GM04504 (cell line): ENCODE measurements at places on chromosomes 3 and 15.

DNA sequence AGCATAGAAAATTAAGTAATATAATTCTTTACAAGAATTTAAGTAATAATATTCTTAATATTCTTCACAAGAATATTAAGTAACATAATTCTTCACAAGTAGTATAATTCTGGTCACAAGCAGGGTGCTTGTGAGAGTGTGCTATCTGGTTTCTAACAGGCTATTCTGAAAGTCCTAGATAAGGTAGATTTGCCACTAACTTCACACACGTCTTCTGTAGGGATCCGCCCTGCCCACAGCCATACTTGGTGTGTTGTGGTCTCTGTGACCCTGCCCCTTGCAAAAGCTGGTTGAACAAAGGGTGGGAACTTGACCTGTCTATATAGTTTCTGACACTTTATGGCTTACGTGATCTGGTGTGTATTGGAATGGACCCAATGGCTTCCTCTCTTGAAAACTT lies 253.4 kb upstream of the MDFIC2 start:
- DNase-seq, result no peak

GRCh38 chr15:89905846-89906378 lies 6.8 kb downstream of the ARPIN start:
- no peak for DNase-seq

- no peak for DNase-seq
These were observed 166.6 kb downstream of the TPRG1 start for GRCh38 chr3:189338366-189338765.

DNA sequence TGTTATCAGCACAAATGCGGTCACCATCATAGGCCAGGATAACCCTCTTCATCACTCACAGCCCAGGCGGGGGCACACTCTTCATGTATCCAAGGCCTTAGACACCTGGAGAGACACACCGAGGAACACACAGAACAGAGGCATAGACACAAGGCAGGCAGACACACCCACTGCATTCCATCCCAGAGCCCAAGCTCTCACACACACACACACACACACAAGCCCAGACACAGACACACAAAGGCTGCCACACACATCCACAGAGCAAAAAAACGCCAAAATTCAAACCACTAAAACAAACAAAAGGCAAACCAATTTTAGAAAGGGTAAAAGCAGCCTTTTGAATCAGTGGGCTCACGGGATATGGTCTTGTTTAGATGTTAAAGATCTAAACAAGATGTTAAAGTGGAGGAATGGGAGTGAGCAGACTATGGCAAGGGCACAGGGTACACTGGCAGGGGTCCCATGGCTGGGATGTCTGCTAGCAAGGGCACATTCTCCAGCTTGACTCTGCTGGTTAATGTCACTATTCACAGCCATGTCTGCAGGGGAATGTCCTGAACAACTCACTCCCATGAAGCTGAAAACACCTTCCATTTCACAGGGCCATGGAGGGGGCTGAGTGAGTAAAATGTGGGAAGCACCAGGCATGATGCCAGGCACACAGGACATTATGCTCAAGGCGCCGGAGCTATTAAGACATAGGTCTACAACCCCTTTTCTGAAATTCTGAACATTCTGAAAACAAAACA lies 14.9 kb upstream of the CRABP1 start:
- DNase-seq, result no peak

GRCh38 chr15:22915866-22916515 lies 64.2 kb downstream of the CYFIP1 start:
- no peak for DNase-seq

GRCh38 chr3:149667576-149667975 lies 9.8 kb upstream of the WWTR1 start:
- DNase-seq, result no peak

- DNase-seq, result no peak
These were observed 2.2 kb upstream of the NR2F2 start for GRCh38 chr15:96328181-96328876.

DNA sequence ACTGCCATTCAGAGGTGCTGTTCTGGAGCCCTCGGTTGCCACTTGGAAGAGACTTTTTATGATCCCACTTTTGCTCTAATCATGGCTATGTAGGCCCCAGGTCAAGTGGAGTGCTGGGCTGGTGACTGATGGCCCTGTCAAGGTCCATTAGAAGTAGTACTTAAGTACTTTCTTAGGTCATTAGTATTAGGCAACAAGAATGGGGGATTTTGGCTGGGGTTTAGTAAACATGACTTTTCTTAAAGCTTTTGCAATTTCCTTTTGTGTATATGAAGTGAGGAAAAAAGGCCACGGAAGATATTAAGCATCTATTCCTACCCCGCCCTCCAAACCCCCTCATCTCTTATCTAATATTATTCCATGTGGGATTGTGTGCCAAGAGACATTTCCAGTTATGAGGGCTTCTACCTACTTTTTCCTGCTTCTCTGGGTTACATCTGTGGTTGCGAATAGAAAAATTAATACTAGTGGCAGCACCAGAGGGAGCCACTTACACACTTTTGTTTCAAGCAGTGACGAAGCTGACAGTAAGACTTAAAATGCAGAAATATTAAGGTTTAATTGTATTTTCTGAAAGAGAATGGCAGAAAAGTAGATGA lies 13.9 kb downstream of the NLGN1 start:
- peak; percentile 24 for DNase-seq

DNA sequence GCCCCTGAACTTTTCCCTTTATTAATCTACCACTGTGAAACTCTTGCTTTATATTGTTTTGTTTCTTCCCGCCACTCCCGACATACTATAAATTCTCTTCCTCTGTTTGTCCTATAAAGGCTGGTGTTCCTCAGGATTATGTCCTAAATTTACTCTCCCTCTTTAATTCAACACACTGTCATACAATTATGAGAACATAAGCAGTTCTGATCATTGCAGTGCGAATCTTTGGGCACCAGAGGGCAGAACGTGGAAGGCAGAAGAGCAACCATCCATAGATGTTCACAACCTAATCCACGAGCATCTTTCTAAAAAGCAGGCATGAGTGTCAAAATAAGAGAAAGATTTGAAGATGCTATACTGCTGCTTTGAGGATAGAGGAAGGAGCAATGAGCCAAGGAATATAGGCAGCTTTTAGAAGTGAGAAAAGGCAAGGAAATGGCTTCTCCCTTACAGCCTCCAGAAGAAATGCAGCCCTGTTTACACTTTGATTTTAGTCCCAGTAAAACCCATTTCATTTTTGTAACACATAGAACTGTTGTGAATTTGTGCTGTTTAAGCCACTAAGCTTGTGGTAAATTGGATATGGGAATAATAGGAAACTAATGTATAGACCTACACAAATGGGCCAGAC lies 179.4 kb downstream of the GBE1 start:
- DNase-seq, result no peak

- peak; percentile 15 for DNase-seq
These were observed 188.7 kb upstream of the LINGO1 start for GRCh38 chr15:77821188-77821958.

DNA sequence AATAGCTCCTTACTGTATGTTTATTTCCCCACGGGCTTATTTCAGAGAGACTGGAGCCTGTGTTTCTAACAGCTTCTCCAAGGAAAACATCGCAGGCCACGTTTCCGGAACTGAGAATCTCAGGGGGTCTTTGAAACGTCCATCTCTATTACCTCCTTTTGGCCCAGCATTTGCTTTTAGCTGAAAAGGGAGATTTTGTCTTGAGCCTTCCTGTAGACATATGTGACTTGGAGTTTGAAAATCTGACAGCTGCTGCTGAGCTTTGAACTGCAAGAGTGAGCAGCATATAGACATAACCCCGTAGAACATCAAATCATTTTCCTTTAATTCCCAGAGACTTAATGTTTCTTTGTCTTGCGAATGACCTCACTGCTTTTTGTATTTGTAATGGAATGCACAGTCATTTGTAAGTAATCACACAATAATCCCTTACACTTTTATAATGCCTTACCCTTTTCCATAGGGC lies 54.6 kb downstream of the LPP start:
- DNase-seq, result no peak

GRCh38 chr15:101476756-101477155 lies 12.8 kb downstream of the PCSK6 start:
- DNase-seq, result no peak

DNA sequence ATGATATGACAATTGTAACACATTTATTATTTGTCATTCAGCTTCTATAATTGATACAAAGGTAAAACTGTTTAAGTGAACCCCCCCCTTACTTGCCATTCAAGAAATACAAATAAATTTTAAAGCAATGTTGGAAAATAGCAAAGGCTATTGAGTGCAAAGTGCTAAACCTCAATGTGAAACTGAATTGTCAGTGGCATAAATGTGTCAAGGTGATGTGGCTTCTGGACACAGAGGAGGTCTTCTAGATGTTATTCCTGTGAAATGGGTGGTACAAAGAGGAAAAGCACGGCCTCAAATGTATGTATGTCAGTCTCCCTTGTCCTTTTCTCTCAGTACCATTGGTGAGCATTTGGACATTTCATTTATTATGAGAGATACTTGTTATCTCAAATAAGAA lies 149.4 kb downstream of the MCTP2 start:
- DNase-seq, result no peak

DNA sequence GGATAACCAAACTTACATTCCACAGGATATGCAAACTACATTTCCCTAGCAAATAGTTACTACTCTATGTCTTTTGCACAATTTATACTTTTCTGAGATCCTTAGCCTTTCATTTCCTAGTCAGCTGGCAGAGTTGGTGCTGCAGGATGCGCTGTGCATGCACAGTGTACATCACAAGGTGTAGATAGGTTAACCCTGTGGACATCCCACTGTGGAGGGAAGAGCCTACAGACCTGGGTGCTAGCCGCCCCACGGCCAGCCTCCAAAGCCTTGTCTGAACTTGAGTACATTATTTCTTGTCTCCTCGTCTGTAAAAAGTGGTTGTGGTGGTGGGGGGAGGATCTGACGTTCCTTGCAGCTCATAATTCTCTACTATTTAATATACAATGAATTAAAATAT lies 3.5 kb downstream of the TNFSF10 start:
- DNase-seq, result no peak

- DNase-seq, result peak; percentile 90
These were observed 211.1 kb upstream of the GADL1 start for GRCh38 chr3:31105438-31106077.

- no peak for DNase-seq
These were observed 143.2 kb upstream of the HACD2 start for GRCh38 chr3:123728014-123728413.

DNA sequence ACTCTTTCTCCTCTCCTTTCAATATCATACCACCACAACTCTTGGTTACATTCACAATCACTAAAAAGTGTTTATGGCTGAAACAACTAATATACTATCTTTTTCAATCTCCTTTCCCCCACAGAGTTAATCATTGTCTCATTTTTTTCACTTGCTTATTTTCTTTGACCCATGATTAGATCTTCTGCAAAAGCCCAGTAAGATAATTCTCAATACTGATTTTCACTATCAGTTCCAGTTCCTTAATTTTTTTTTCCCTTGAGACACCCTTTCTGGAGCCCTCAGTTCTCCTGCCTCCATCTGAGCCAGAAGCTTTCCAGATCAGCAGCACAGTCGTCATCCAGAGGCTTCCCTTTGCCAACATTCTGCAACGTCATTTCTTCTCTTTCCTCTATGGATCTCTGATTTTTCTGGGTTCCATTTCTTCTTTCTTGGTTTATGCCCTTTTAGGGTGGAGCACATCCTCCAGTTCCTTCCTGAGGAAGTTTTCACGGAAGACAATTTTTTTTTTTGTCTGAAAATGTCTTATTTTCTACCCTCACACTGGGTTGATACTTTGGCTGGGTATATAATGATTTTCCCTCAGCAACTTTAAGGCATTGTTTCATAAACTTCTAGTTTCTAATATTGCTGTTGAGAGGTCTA lies 88.7 kb upstream of the C15orf39 start:
- no peak for DNase-seq

GRCh38 chr3:129536374-129536667 lies 6.7 kb upstream of the H1-8 start:
- DNase-seq, result no peak

GRCh38 chr3:73479325-73479724 lies 145.4 kb downstream of the PDZRN3 start:
- no peak for DNase-seq

DNA sequence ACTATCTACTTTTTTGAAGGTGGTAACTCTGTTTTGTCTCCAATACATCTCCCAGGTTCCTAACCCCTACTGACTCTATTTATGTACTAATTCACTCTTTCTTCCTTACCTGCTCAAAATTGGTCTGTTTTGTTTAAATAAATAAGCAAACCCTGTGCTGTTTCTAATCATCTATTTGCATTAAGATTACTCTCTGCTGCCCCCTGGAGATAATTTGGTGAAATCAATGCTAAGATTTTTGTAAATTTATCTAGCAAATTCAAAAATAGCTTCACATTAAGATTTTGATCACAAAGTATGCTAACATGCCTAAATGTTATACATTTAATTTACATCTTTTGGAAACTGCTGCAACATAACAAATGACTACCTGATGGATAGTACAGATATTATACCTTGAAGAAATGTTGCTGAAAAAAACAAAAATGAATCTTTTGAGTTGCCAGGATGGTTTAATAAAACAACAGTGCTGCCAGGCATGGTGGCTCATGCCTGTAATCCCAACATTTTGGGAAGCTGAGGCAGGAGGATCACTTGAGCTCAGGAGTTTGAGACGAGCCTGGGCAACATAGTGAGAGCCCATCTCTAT lies 4.4 kb upstream of the CD200R1 start:
- DNase-seq, result no peak

DNA sequence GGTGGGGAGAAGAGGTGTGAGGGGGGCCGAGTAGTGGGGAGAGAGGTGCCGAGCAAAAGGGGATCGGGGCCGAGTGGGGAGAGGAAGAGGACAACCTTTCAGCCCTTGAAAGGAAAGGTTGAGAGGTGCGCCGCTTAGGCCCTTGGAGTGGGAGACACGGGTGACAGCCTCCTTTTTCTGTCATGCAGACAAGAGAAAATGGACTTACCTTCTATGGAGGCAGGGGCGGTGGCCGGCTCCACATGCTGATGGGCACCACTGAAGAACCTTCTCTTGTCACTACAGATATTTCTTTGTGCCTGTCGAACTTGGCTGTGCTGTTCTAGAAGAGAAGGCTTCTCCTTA lies 421 bp downstream of the KLHL18 start:
- DNase-seq, result no peak

DNA sequence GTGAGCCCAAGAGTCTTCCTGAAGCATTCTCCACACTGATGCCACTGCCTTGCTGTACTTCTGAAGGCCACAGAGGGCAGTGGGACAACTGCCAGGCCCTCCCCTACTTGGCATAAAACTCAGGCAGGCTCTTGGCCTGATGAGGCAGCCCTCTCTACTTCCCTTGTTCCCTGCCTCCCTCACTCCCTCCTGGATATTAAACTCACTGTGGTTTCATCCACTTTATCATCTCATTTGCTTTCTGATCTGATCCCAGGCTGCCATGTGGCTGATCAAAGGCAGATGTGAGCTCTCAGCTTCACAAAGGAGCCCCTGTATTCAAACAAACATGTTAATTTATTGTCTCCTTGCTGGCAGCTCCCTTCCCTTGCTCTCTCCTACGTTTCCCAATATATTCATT lies 533.5 kb downstream of the IGSF11 start:
- no peak for DNase-seq

DNA sequence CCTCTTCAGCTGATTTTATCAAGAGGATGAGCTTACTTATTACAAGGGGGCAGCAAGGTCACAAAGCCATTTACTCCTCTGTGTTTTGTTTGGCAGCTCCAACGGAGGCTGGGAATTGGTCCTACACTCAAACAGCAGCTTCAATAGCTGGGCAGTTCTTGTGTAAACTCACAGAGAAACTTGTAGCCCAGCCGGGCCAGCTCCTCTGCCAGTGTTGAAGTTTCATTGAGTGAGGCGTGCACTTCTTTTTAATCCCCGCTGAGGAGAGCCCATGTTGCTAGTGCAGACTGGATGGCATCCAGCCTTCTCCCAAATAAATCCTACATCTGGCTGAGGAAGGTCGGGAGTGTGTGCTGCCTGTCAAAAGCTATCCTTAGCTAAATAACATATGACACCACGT lies 59.5 kb downstream of the BFSP2 start:
- DNase-seq, result no peak

GRCh38 chr3:141412087-141412935 lies 44.0 kb downstream of the ZBTB38 start:
- peak; percentile 85 for DNase-seq
